ENCODE measurements at places on chromosomes 1 and 21.

GRCh38 chr1:95247607-95248006 lies 13.6 kb downstream of the RWDD3 start:
- no peak for DNase-seq

GRCh38 chr1:55150880-55151588 lies 64.1 kb downstream of the USP24 start:
- DNase-seq = no peak

DNA sequence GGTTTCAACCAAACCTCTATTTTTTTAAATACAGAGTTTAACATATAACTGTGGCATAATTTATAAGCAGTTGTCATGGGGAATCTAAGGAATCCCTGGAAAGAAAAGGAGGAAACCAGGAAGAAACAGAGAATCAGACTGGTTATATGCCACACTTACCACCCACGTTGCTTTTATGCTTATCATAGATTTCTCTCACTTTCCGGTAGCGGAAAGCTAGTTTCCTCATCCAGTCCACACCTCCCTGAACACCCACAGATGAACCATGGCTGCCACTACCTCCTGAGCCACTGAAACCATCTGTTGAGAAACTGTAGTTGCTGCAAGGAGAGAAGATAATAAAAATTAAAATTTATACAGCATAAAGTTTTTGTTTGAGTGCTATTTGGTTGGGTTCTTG lies 33.5 kb downstream of the XKR8 start:
- DNase-seq = no peak

DNA sequence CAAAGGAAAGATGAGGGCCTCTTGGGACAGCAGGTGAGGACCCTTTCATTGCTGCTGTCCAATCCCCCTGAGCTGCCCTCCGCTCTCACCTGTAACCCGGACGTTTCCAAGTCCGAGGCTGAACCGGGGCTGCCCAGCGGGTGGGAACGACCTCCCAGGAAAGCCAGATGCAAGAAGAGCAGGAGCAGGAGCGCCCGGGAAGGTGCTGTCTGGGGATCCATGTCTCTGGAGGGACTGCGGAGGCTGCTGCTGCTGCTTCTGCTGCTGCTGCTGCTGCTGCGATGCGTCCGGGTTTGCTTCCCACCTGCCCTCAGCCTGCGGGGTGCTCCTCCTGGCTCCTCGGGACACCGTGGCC lies at the start of gene NPPB:
NPPB (minus strand) TSS at position 333 of the 355 bp plus-strand sequence; CDS start at position 221, 112 bp downstream.
- no peak for DNase-seq

Measured in fibroblast of villous mesenchyme (primary cell).